ENCODE measurements at places on chromosomes 16 and 17.

DNA sequence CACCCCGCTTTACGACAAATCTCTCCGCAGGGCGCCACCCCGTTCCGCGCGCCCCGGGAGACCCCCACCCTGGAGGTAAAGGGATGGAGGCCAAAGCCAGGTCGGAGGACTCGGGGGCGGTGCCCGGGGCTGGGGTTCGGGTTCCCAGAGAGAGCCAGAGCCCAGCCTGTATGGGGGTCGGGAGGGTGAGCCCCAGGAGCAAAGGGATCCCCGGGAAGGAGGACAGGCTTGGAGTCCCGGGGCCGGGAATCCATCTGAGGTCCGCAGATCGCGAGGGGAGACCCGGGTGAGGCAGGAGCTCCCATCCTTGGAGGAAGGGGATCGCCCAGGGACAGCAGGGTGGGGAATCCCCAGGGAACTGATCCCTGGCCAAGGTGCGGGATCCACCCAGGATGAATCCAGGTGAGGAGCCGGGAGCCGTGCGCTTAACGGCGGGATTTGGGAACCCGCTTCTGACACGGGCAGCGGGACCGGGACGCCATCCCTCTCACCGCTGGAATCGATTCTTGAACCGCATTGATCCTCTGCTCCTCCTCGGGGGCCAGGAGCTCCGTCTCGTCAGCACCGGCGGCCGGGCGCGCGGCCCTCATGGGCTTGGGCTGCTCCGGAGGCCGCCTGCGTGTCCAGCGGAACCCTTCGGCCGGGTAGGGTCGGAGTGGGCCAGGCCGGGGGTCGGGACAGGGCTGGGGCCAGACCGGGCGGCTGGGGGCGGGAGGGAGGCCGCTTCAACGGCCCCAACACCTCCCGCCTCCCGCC is at the start of gene MMD:
MMD (minus strand) TSS at position 657 of the 756 bp plus-strand sequence; CDS start at position 517, 140 bp downstream.
- DNase-seq: peak; percentile 86

GRCh38 chr16:56966093-56966475 is 4.3 kb downstream of the CETP start:
- DNase-seq: no peak

- no peak for DNase-seq
Observed at GRCh38 chr17:82291582-82292250, 18.2 kb upstream of the CSNK1D start.

DNA sequence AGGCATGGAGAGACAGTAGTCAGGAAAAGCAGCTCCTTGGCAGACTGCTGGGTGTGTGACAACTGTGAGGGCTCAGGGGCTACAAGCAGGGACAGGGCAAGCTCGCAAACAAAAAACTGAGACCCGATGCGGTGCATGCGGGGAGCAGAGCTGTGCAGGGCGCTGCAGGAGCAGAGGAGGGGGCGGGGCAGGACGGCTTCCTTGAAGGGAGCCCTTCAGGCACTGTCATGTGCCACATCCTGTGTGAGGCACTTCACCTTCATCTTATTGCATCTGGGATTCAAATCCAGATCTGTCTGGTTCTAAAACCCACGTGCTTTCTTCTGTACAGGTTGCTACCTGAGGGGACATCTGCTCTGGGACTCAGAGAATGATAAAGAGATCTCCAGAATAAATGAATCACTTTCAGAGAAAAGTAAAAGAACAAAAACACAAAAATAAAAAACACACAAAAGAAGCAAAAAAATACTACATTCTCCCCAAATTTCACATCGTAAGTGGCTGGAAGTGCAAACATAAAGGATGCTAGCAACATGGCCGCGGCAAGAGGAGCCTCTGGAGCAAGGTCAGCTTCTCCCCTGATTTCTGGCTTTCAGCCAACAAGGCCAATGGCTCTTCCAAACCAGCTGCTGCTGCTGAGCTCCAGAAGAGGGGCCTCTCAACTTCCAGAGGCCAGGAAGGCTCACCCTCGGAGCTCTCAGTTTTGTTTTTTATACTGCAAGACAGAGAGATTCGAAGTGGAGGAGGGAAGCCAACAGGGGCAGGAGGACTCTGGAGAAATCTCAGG is 14.2 kb downstream of the LYRM9 start:
- peak; percentile 30 for DNase-seq

DNA sequence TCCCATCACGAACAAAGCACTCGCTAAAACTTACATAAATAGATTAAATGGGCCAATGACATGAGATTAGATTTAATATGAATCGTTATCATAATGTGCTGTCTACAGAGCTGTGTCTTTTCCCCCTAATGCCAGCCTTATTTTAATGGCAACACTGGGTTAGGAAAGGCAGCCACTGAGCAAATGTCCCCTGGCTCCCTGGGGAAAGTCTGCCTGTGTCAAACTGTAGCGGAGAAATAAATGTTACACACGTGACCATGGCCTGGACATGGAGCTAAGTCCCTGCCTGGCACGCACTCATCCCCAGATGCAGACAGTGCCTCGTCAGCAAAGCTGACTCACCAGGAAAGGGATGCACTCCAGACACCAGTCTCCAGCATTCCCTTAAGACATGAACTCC is 61.3 kb upstream of the SDK2 start:
- peak; percentile 83 for DNase-seq

- DNase-seq: peak; percentile 91
Observed at GRCh38 chr16:67013823-67014633, 14.9 kb upstream of the CBFB start.

DNA sequence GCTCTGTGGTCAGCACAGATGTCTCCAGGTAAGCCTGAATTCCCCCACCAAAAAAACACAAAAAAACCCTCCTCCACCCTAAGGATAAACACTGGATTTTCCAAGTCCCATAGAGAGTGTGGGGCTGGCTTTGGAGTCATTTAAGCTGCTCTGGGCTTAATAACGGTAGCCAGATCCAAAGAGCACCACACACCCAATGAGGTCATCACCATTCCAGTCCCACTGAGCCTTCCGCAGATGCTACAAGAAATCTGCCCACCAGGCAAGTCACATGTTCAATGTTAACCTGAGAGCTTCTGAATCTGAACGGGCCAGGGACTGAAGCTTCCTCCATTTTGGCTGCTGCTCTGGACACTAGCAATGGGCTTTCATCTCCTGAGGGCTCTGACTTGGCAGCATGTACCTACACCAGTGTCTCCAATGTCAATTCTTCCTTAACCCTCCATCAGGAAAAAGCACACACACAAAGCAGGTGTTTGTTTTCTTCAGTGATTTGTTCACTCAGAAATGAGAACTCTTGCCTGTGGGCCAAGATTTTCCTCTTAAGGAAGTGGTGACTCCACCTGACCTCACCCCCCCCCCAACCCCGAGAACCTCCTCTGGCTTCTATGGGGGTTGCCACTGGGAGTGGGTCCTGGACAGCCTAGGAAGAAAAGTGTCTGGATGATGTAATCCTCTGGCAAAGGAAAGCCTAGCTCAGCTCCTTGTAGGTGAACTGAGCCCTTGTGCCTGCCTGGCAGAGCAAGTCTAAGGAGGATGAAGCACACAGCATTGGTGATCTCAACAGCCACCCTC is 220.1 kb downstream of the FOXL1 start:
- DNase-seq: no peak

- no peak for DNase-seq
Observed at GRCh38 chr17:60914078-60914477, 236.4 kb downstream of the BCAS3 start.

- no peak for DNase-seq
Observed at GRCh38 chr16:28532940-28533647, 5.7 kb downstream of the NUPR1 start.

- no peak for DNase-seq
Observed at GRCh38 chr17:49872754-49873377, 25.0 kb upstream of the TAC4 start.

GRCh38 chr16:16086653-16087446 is 136.4 kb downstream of the ABCC6 start:
- no peak for DNase-seq

DNA sequence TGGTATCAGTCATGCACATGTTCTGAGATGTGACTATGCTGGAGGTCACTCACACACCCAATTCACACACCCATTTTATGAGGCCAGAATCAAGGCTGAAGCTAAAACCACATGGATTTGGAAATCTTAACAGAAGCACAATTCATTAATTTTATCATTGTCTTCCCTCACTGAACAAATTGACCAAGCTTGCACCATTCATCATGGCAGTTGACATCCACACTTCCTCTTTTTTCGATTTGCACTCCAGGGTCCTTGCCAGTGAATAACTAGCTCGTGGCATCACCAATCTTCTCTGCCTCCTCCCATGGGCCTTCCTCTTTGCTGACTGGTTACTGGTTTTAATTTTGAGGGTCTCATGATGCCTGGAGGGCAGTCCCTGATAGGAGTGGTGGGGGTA is 123.0 kb upstream of the ASIC2 start:
- DNase-seq: no peak

- DNase-seq: no peak
Observed at GRCh38 chr17:36979565-36979941, 30.8 kb downstream of the AATF start.

- no peak for DNase-seq
Observed at GRCh38 chr16:46822270-46822669, 8.7 kb downstream of the C16orf87 start.

DNA sequence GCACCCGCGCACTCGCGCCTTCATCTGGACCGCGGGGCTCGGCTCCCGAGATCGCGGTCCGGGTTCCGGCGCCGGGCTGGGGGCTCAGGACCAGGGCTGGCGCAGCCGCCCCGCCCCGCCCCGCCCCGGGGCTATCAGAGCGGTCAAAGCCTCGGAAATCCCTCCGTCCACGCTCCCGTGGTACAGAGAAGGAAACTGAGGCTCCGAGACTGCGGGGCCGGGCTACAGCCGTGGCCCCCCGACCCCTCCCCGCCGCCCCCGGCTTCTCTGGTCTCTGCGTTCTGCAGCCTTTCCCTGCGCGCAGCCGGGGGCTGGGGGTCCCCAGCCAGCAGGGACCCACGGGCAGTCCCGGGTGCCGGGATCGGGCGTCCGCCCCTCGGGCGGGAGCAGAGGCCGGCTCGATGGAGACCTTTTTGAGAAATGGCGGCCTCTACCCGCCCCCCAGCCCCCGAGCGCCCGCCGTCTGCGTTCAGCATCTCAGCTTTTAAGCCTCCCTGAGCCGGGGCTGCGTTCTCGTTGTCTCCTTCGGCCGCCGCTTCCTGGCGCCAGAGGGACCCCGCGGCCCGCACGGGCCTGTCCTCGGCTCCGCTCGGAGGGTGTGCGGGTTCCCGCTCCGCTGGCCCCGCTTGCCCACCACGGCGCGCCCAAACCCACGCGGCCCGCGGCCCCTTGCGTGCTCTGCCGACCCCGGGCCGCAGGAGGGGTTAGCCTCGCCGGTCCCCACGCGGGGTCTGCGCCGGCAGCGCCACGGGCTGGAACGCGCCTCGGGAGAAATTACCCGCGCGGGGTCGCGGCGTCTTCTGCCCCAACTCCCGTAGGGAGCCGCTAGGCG is 1.5 kb upstream of the NPTX1 start:
- DNase-seq: peak; percentile 95

- no peak for DNase-seq
Observed at GRCh38 chr17:1636732-1637285, 8.2 kb upstream of the SLC43A2 start.

DNA sequence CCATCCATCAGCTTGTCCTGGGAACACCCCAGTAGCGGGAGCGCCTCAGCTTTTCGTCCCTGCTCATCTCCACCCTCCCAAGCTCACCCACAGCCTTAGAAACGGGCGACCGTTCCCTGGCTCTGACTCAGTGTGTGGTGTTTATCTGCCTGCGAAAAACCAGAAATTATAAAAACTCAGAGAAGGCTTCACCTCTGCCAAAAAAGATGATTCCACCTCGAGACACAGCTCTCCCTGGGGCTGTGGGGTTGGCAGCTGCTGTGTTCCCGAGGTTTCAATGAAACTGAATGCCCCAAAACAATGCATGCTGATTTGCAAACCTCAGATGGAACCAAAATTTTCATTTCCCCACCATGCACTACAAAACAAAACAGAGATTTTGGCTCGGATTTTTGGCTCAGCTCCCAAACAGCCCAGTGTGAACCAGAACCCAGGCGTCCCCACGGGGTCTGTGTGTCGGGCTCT is 62.4 kb upstream of the MED9 start:
- no peak for DNase-seq

- peak; percentile 57 for DNase-seq
Observed at GRCh38 chr17:57537524-57538410, 207.3 kb downstream of the CCDC182 start.

- no peak for DNase-seq
Observed at GRCh38 chr17:7315570-7316235, 543 bp upstream of the GPS2 start.

DNA sequence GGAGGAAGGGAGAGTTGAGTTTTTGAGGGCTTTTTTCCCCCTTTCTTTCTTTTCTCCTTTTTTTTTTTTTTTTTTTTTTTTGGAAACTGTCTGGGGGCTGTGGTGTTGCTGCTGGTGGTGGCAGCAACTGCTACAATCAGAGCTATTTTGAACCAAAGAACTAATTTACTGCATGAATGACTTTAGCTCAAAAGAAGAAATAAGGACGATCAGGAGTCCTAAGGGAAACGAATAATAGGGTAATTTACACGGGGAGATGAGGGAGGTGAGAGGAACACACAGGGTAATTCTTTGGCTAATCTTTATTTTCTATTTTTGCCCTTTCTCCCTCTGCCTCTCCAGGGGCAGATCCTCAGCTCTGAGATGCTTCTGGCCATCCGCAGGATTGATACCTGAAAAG is 119.8 kb downstream of the TMEM132E start:
- no peak for DNase-seq

- no peak for DNase-seq
Observed at GRCh38 chr16:57549730-57550129, 7.3 kb downstream of the ADGRG5 start.

DNA sequence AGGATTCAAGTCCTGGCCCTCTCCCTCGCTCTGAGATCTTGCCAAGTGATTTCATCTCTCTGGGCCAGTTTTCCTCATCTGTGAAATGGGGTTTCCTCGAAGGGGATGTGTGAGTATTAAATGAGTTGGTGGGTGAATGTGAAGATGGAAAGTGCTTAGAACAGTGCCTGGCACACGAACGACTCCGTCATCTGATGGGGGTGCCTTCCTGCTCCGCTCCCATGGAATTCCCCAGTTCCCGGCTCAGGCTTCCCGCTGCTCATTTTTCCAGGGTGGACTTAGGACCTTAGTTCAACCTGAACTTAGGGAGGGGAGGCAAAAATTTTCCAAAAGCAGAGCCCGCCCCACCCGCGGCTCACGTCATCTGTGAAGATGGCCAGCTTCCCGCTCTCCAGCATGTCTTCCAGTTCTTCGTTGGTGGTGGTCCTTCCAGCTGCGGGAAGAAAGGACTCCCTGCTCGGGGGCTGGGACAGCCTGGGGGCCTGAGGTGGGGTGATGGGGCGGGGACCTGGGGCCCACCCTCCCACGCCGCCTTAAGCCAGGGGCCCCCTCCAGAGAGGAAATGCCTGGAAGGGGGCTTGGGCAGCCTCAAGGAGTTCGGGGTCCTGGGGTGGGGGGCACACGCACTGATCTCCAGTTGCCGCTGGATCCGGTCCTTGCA is 11.4 kb downstream of the HSD3B7 start:
- DNase-seq: no peak

DNA sequence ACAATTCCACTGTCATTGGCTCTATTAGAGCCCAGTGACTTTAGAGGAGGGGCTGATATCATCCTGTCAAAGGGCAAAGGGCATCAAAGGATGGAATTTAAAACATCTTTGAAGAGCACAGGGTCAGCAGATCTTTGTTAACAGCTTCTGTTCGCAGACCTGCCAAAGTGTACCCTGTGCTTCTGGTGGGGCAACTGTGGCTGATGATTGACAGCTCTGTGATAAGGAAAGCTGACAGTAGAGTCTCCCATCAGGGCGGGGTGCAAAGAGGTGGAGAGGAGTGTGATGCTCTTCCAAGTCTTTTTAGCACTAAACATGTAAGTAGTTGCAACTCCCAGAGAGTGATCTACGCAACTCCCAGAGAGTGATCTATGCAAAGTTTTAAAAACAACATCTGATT is 742.1 kb upstream of the SOX9 start:
- no peak for DNase-seq
